ENCODE measurements at places on chromosomes 16 and 17.

DNA sequence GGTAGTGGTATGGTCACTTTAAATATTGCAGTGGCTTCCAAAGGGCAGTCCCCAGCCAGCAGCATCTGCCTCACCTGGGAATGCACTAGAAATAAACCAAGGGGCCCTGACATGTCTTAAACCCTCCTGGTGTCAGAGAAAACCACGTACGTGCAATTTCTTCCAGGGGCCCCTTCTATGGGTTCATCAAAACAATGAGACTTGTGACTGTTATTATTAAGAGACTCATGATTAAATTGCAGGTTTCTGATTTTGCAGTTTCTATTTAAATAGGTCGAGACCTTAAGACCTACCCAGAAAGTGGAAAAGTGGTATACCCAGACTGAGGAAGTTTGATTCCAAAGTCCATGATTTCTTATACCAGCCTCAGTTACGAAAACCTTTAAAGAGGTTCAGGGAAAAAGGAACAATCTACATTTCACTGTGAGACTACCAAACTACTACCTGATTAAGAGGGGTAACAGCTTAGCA is 746 bp upstream of the POLG2 start:
- no peak for DNase-seq

DNA sequence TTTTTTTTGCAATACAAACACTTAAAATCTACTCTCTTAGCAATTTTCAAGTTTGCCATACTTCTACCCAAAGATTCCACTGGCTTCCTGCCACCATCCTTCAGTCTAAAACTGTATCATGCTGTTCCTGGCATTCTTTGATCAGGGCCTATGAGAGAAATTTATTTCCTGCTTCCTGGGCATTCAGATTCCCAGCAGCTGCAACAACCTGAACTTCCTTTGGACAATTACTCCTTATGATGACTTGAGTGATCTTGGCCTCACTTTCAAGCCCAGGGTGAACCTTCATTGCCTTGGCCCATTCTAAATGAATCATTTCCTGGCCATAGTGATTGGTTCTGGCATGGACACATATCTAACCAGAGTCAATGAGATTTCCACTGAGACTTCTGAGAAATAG is 18.0 kb upstream of the MON1B start:
- no peak for DNase-seq

DNA sequence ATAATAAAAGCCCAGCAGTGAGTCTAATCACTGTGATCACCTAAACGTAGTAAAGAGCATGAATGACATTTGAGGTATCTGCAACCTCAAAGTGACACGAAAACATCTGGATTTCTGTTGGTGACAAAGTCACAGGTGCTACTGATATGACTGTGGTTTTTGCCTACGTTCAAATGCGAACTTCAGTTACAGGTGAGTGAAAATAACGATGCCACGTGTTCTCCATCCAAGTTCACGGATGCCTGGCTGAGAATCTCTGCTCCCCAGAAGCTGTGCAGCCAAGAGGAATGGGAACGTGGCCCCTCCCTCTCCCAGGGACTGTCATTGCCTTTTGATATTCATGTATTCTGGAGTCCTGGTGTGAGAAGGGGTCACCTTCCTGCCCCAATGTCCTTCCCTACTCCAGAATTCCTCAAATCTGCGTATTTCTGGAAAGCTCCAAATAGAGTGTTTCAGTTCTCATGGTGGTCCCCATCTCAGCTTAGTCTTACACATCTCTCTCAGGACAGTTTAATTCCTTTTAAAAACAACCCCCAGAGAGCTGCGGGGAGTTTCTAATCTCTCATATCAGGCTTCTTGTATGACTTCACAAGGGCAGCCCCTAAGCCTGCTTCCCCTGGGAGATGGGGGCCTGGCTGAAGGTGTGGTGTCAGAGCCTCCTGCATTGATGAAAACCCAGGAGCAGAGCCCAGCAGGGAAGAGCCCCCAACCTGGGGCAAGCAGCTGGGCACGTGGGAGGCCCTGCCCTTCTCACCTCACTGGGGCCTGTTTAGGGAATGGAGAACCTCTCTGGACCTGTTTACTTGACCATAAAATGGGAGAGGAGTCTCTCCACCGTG is 25.8 kb downstream of the PIK3R5 start:
- no peak for DNase-seq

DNA sequence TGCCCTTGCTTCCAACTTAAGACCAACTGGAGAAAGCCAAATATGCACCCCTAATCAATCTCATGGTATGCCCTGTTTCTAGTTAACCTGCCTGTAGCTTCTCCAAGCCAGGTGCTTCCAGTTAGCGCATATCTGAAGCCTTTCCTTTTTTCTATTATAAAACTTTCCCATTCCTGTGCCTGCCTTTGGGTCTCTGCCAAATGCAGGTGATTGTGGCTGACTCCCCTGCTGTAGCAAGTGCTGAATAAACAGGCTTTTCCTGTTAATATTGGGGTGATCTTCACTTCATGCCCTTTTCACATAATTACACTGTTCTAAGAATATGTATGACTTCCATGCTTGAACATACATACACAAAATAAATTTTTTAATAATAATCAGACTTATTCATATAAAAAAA is 207.4 kb downstream of the TANC2 start:
- DNase-seq: no peak

GRCh38 chr16:86865851-86866662 is 287.7 kb downstream of the FOXL1 start:
- DNase-seq: no peak

DNA sequence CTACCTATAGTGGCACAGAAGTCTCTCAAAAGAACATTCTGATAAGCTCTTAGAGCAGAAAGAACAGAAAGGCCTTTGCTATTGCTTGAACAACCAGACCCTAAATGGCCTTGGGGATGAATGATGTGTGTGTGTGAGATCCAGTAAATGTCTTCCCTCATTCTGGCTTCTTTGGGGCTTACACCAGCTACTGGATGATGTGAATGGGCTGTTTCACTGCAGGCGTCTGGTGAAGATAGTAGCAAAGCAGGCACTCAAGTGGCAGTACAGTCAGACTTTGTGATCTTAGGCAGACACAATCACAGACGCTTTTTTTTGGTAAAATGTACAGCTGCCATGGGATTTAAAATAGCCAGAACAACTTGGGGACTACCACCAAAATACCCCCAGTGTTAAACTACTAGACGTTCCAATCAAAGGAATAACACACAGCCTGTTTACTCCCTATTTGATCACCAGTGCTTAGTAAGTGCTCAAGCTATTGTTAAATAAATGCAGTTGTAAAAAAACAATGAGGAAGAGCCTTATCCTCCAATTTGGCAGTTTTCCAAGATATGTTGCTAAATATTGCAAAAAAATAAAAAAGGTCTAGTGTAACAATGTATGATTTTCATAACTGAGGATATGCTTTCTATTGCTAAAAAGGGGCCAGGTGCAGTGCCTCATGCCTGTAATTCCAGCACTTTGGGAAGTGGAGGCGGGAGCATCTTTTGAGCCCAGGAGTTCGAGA is 17.9 kb downstream of the NDUFAB1 start:
- no peak for DNase-seq

GRCh38 chr17:71229070-71229469 is 891.8 kb upstream of the SOX9 start:
- no peak for DNase-seq

DNA sequence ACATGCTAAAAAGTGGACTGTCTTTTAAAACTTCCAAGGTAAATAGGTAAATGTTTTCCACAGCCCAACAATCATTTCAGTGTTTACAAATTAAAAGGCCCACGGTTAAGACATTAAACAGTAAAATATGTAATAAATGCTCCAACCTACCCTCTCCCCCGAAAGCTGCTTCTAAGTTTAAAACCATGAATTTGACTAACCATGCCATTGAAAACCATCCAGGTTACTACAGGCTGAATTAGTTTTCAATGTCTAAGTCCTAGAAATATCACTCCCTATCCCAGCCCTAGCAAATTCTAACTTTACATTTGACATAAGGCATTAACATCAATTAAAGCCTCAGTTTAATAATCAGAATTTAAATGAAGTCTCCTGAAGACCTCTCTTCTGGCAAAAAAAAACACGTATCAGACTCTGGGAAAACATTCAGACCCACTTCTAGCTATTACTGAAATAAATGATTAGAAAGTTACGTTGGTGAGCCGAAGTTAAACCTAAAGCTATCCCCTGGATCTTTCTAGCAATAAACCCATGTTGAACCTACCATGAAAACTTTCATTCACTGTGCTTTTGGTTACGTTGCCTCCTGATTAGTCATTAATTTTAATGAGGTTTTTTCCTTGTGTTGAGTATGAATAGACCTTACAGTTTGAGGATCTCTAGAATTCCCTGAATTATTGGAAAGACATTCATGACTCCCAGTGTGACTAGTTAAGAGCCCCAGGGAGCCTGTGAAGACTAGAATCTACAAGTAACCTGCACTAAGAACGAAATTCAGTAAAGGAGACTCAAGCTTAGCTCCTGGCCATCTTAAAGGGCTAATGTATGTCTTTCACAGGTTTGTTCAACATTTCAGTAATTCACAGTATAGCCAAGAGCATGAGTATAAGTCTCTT is 1.7 kb upstream of the POLG2 start:
- no peak for DNase-seq

DNA sequence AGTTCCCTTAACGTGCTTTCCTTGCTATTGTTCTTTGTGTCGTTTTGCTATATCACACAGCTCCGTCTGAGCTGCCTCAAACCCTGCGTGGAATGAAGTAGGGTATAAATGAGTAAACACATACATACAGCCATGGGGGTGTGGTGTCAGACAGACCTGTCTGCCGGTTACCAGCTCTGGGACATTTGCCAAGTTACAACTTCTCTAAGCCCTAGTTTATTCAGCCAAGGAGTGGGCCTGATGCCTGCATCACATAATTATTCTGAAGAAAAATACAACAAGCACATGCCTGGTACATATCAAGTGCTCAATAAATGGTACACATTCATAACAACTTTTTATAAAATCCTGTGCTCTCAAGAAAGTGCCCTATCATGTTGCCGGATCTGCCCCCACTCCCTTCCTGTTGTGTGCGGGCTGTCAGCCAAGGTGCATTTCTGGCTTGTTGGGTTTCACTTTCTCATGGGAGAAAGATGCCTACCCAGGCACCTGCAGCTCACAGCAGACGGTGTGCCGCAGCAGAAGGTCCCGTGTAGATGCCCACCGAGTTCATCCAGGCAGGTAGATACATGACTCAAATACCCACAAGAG is 30.5 kb downstream of the SMPD3 start:
- no peak for DNase-seq

- DNase-seq: no peak
Measured at GRCh38 chr17:43025766-43026537, 921 bp downstream of the RND2 start.

DNA sequence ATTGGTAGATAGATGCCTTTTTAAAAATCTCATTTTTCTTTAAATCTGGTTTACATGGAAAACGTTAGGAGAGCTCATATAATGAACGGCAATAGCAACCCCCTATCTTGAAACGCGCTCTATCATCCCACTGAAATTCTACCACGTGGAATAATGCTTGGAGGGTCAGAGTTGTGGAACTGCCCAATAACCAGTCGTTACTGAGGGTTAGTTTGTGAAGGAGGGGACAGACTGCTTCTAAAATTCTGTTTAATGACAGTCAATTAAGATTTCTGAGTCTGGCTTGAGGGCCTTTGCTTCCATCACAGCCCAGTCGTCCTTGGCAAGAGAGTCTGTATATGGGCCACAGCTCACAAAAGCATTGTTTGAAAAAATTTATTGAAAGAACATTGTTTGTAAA is 482 bp downstream of the IRF8 start:
- DNase-seq: no peak

GRCh38 chr16:84694980-84695379 is 4.8 kb upstream of the USP10 start:
- DNase-seq: no peak

- no peak for DNase-seq
Measured at GRCh38 chr17:41052566-41052965, 2.5 kb downstream of the KRTAP2-2 start.

DNA sequence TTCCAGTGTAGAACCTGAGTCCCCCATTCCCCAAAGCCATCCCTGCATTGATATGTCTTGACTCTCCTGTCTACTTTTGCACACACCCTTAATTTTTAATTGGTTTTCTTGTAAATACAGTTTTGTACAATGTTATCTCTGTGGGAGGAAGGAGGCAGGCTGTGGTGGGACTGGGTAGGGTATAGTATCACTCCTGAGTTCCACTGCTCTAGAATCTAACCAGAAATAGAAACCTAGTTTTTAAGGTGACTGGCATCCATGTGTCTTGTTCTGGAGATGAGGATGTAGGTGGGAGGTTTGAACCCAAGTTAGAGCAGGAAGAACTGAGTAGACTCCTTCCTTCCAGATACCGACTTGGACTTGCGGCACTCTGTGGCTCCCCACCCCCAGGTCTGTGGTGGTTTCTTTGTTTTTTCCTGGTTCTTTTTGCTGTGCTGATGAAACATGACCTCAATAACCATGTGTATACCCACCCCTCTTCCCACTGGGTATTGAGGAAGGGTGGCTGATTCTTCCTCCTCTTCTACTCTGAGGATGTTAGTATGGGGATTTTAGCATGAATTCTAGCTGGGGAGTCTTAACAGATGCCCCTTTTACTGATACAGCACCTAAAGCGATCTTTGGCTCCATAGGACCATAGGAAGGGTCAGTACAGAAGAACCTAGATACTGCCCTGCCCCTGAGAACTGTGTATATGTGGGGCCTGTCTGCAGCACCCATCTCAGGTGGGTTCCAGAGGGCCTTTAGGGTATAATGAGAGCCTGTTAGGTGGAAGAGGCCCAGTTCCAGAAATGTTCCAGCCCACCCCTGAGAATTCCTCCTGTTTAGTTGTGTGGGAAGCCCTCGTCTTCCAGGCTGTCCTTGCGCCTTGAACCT is 48.7 kb downstream of the SF3B3 start:
- DNase-seq: no peak

DNA sequence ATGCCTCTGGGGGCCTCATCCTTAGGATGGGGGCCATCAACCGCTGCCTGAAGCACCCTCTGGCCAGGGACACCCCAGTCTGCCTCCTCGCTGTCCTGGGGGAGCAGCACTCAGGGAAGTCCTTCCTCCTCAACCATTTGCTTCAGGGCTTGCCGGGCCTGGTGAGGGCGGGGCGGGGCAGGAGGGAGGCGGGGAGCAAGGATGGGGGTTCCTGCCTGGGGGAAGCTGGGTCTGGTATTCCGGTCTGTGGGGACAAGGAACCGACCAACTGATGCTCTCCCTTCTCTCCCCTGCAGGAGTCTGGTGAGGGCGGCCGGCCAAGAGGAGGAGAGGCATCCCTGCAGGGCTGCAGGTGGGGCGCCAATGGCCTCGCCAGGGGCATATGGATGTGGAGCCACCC is 2.0 kb downstream of the RNF112 start:
- DNase-seq: no peak
